ENCODE measurements at places on chromosomes 12 and 14.

DNA sequence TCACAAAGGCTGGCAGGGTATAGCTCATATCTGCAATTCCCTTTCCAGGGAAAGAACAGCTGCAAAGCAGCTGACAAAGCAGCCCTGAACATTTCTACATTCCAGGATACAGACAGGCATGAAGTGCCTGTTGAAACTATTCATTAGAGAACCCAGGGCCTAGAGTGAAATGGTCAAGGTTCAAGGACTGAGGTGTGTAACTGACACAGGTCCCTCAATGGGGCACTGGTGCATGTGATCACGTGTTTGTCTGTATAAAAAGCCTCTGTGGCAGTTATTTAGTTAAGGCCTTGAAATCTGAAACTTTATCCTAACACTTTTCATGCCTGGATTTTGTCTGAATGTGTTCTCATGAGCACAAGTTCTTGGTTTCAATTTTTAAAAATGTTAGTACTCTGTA lies 47.1 kb downstream of the GIT2 start:
- no peak for DNase-seq

- DNase-seq, result no peak
These were observed 54.3 kb upstream of the PYGL start for GRCh38 chr14:50998612-50999011.

- no peak for DNase-seq
These were observed 138.0 kb downstream of the ANO4 start for GRCh38 chr12:100932571-100932970.

- DNase-seq, result no peak
These were observed 20.3 kb upstream of the DRAM1 start for GRCh38 chr12:101857043-101857558.

DNA sequence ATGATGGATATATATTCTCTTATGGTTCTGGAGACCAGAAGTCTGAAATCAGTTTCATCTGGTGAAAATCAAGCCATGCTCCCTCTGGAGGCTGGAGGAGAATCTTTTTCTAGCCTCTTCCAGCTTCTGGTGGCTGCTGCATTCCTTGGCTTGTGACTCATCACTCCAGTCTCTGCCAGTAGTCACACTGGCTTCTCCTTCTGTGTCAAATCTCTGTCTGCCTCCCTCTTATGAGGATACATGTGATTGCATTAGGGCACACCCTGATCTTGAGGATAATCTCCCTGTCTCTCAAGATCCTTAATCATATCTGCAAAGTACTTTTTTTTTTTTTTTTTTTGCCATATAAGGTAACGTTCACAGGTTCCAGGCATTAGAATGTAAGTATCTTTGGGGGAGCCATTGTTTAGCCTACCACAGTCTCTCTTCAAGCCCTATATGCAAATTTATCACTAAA lies 17.7 kb downstream of the DNAL1 start:
- DNase-seq, result no peak
